Globus pallidus (tissue), 1 donor: ENCODE measurements at places on chromosomes 1 and 21.
A peak's percentile ranks its signal among the peaks of the same experiment; 100 is the strongest.

- no peak for DNase-seq
These were observed 13.0 kb downstream of the PTPRC start for GRCh38 chr1:198651650-198652400.

GRCh38 chr1:97145321-97145956 lies 423.9 kb downstream of the PTBP2 start:
- peak; percentile 96 for DNase-seq

DNA sequence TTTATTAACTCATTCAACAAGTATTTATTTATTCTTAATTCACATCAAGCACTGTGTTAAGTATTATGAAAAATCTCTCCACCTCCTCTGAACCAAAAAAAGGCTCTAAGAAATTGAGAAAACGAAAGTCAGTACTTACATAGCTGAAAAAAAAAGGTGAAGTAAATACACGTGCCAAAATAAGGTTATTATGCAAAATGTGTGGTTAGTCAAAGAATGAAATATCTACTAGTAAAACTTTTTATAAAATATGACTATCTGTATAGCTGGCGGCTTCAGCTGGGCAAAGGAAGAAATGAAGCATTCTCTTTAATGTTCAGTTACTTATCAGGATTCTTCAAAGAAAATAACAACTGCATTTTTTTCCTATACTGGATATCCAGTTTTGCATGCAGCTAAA lies 35.5 kb upstream of the ASPM start:
- no peak for DNase-seq

GRCh38 chr1:11158720-11159321 lies 30.3 kb upstream of the ANGPTL7 start:
- no peak for DNase-seq

GRCh38 chr1:152191260-152191659 lies 32.2 kb upstream of the RPTN start:
- DNase-seq: no peak

- no peak for DNase-seq
These were observed 281.6 kb upstream of the RGS18 start for GRCh38 chr1:191876631-191877030.

DNA sequence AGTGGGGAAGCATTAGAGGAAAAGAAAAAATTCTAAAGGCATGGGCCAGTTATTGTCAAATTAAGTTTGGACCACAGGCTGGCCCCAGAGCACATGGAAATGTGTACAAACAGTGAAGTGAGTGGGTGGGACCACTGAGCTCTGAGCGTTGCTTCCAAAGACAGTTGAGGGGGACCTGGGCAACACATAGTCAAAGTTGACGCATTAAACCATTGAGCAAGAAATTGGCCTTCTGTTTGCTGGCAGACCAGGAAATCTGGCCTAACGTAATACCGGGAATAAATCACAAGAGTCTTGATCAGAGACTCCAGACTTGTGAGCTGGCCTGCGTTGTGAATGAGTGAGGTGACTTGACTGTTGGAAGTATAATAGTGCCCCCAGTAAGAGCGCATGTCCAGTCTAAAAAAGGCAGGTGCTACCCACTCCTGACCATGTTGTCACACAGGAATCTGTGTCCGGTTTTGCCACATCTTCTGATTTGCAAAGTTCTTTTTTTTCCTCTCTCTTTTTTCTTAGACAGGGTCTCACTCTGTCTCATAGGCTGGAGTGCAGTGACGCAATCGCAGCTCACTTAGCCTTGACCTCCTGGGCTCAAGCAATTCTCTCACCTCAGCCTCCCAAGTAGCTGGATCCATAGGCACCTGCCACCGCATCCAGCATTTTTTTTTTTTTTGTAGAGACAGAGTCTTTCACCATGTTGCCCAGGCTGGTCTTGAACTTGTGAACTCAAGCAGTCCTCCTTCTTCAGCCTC lies 10.7 kb downstream of the EPHB2 start:
- no peak for DNase-seq

DNA sequence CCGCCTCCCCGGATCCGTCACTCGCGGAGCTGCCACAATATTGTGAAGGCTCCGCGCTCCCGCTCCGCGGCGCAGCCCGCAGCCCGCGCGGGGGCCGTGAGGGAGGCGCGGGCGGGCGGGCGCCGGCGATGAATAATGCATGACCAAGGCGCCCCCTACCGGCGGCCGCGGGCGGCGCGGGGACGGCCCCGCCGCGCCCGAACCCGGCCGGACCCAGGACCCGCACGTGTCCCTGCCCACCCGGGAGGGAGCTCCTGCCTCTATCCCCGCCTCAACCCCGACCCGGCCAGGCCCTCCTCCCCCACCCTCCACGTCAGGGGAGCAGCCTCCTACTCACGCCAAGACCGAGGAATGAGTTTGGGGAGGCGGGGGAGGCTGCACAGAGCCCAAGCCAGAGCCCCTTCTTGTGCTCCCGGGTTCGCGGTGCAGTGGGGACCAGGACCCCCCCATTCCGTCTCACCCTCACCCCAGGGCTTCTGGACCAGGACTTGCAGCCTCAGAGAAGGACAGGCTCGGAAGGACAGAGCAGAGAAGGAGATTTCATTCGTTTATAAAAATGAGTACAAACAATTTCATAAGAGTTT lies 70.8 kb upstream of the CASZ1 start:
- peak; percentile 19 for DNase-seq

GRCh38 chr1:92831368-92831761 lies 475 bp upstream of the RPL5 start:
- DNase-seq: no peak

GRCh38 chr1:185834371-185834905 lies 100.2 kb downstream of the HMCN1 start:
- no peak for DNase-seq

GRCh38 chr1:176177764-176178163 lies 29.3 kb downstream of the COP1 start:
- DNase-seq: no peak

DNA sequence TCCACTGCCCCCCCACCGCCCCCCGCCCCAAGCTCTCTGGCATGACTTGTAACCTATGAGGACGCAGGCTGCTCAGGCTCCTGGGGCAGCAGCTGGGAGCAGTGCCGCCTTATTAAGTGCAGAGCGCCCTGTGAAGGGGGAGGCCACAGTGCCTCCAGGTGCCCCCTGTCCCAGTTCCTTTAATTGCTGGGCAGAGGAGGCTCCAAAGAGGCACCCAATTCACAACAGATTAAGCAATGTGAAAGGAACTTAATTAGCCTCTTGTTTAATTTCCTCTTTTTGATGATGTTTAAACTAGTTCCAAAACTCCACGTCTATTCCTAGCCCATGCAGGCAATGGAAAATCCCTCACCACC lies 3.0 kb downstream of the RXFP4 start:
- DNase-seq: no peak

- peak; percentile 79 for DNase-seq
These were observed 8.0 kb upstream of the TNFRSF14 start for GRCh38 chr1:2548068-2548589.

DNA sequence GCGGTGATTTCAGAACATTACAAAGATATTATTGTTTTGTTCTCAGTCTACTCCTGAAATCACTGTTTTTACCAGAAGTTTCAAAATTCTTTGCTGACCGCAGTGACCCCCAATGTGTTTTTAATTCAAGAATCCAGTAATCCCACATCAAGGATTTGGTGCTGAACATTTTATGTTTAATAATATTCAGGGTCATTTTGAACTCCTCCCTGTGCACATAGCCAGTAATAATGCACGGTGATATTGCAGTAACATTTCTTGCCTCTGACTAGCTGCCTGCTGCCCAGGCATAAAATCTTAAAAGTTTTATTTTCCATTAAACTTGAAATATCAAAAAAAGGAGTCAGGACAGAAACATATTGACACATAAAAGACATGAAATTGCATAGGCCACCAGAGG lies 443.4 kb upstream of the NCAM2 start:
- no peak for DNase-seq

DNA sequence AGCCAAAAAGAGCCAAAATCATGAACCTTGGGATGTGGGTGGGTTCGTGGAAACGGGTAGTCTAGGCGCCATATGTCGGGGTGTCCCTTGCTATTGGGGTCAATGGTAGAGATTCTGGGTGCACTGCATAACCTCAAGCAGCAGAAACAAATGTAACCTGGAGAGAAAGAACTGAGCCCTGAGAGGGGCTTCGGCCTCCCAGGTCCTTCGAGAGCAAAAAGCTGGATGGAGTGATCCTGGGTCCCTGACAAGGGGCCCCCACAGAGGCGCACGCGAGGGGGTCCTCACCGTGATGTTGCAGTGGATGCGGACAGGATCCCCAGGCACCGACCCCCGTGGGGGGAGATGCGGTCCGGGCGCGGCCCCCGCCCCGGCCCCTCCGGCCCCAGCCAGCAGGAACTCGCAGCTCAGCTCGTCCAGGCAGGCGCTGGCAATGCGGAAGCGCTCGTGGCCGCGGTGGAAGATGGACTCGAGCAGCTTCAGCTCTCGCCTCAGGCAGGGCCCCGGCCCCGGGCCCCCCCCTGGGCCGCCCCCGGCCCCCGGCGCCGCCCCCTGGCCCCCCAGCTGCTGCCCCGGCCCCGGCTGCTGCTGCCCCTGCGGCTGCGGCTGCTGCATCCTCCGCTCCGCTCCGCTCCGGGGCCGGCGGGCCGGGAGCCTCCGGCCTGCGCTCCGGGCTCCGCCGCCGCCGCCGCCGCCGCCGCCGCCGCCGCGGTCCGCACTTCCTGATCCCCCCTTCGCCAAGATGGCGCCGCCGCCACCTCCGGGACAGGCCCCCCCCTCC lies at the start of gene UBE2Q1:
Gene UBE2Q1 (minus strand): TSS at position 724 of the 781 bp plus-strand sequence. CDS start 109 bp downstream, at position 615.
- peak; percentile 30 for DNase-seq

GRCh38 chr1:40895601-40896000 lies 33.4 kb upstream of the CITED4 start:
- no peak for DNase-seq

DNA sequence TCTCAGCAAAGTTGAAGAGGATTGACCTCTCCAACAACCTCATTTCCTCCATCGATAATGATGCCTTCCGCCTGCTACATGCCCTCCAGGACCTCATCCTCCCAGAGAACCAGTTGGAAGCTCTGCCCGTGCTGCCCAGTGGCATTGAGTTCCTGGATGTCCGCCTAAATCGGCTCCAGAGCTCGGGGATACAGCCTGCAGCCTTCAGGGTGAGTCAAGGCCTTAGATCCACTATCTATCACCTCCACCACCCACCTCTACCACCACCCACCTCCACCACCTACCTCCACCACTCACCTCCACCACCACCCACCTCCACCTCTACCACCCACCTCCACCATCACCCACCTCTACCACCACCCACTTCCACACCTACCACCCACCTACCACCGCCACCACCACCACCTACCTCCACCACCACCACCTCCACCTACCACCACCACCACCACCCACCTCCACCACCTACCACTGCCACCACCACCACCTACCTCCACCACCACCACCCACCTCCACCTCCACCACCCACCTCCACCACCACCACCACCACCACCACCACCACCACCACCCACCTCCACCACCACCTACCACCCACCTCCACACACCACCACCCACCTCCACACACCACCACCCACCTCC lies 5.8 kb downstream of the OPTC start:
- DNase-seq: no peak

- no peak for DNase-seq
These were observed 37.3 kb downstream of the AHDC1 start for GRCh38 chr1:27566462-27567145.

DNA sequence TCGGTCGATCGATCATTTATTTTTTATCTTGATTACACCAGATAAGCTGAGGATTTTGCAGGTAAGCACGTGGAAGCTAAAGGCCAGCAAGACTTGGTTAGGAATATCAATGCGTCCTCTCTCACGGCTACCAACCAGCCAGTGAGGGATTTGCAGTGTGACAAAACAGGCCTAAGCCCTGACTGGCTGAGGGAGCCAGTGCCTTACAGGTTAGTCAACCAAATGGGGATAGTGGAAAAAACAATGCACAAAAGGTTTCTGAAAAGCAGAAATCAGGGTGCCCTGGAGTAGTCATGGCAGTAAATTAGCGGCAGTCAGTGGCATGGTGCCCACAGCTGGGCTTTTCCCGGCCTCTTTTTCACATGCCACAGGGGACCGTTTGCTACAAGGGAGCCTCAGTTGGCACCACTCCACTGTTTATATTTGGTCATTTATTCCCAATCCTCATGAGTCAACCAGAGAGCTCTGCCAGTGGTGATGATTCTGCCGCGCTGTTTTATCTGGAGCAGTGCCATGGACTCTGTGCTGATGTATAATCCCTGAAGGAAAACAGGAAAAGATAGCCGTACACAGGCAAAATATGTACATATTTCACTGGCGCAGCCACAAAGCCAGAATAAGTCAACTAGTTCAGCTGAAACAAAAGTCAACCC lies 167.6 kb downstream of the RHOU start:
- peak; percentile 87 for DNase-seq

DNA sequence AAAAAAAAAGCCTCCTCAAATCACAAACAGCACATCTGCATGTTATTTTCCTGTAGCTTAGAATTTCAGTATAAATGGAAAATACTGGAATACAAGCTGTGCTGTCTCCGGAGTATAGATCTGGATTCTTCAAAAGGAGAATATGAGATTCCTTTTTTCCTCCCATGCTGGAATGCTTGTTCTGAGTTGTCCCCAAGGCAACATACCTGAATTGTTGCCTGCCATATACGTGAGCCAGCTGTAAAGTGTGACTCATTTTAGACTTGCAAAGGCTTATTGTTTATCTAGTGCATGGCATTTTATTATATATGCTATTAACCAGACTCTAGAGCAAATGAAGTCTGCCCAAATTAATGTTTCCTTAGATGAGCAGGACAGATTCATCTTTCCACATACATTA lies 95.0 kb upstream of the C1orf105 start:
- no peak for DNase-seq

- DNase-seq: peak; percentile 20
These were observed 383.0 kb upstream of the VAMP3 start for GRCh38 chr1:7388141-7388487.

DNA sequence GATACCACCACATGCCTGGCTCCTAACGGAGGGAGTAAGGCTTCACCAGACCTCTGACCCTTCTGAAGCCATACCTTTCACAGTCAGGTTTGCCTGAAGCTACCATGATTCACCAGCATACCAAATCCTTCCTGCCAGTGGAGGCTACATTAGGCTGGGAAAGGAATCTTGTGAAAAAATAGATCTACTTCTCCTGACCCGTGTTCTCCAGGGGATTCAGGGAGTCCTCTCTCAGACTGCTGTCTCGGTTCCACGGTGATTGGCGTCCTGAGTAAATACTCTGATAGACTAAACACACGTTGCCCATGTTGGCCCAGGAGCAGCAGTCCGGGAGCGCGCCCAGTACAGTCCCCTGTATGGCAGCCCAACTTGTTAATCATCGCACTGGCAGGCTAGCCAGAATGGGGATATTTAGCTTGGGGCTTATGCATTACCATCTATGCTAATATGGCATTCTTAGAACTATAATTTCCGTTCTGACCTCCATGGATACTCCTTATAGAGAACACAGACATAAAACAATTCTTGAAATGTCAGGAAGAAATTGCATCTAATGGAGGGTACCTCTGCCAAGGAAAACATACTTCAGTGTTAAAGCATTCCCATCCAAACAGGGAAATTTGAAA lies 173.2 kb downstream of the ROR1 start:
- no peak for DNase-seq

DNA sequence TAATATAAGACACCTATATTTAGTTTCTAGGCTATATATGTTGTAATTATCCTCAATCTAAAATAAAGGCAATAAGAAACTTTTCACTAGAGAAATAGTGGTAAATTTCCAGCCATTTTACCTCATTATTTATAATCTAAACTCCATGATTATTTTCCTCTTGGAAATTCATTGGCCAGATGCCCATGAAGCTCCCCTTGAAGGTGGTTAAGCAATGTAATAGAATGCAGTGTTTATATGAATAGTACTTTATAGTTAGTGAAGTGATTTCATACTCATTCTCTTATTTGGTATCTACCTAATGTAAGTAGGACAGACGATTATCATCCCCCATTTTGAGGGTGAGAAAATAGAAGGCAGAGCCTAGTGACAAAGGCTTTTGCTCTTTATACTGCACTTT lies 26.5 kb downstream of the NFYC start:
- DNase-seq: no peak
